CD8-positive, alpha-beta T cell (primary cell): ENCODE measurements at places on chromosomes 16 and 17. TPM values are rescaled to one million over a fixed set of nuclear protein-coding genes. Genes with fewer than 3 reads are reported as not detected.

DNA sequence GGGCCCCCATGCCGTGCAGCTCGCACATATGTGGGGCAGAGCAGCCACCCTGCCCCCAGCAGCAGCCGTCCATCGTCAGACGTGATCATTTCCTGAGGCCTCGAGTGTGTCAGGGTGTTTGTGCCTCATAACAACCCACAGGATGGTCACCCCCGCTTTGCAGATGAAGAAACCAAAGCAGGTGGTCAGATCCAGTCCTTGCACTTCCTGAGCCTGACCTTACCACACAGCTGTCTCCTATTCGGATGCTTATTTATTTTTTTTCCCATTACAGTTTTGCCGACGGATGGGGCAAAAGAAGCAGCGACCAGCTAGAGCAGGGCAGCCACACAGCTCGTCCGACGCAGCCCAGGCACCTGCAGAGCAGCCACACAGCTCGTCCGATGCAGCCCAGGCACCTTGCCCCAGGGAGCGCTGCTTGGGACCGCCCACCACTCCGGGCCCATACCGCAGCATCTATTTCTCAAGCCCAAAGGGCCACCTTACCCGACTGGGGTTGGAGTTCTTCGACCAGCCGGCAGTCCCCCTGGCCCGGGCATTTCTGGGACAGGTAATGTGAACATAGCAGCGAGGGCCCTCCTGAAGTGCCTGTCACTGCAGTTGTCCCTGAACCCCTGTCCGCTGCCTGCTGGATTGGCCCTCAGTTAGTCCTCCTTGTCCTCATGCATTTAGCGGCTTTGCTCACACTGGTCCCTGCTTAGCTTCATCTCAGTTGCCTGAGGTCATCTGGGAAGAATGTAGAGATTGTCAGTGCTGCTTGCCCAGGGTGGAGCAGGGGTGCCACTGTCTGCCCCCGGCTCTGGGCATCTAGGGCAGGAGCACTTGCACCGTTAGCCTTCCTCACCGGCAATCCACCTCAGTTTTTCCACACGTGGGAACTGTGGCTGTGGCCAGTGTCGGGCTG, 1.4 kb downstream of the MPG start:
- no peak for DNase-seq

GRCh38 chr17:45584092-45585036, 93.8 kb upstream of the PLEKHM1 start:
- DNase-seq, result peak; percentile 72

GRCh38 chr16:53433509-53433908, 762 bp upstream of the RBL2 start:
- no peak for DNase-seq

DNA sequence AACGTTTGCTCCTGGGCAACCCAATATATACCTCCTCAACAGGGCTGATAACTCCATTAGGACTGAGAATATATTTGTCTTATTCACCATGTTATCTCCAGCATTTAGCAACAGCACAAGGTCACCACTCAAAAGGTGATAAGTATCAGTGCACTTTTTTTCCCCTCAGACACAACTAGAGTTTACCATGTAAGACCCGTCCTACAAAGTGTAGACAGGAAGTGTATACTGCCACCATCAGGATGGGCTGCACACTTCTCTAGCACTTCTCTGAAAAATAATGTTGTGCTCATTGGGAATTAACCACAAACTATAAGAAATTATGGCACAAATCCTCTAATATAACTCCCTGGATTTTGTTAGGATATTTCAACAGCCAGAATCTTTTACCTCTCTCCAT, 5.7 kb upstream of the VAT1L start:
- DNase-seq, result no peak

DNA sequence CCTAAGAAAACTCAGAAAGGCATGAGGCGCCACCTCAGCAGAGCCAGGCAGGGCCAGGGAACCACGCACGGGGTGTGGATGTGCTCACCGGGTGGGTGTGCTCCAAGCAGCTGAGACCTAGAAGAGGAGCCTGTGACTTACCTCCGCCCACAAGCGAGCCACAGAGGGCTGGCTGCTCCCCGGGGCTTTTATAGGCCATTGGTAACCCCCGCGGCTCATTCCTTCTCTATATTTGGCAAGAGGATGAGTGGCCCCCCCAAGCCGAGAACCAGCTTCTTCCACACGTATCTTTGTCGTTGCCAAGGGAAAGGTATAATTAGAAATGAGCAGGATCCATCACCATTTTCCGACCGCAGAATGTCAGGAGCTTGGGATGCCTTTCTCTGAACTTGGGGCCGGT, at the start of gene MYH3:
Gene MYH3, minus strand, starts transcription at position 162 of the 400 bp plus-strand sequence. CDS start 2,245 bp downstream, outside the sequence.
- DNase-seq, result no peak

DNA sequence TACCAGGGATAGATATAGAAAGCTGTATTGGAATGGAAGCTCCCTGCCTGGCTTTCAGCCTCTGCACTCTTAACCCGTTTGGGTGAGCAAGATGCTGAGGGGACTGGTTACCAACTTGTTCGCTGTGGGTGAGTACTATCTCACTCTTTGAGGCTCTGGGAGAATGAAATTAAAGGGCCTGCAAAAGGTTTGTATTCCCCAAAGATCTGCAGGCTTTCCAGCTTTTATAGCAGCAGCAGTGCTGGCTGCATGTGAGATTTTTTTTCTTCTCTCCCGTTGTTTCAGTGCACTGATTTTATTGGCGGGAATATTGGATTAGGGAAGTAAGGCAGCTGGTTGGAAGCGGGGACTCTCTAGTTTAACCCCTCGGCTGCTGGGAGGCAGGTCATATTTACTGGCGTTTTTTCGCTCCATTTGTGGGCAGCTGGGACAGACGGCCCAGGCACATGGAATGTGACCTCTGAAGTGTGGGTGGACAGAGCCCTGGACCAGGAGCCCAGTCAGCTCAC, 30.9 kb downstream of the C17orf75 start:
- no peak for DNase-seq

DNA sequence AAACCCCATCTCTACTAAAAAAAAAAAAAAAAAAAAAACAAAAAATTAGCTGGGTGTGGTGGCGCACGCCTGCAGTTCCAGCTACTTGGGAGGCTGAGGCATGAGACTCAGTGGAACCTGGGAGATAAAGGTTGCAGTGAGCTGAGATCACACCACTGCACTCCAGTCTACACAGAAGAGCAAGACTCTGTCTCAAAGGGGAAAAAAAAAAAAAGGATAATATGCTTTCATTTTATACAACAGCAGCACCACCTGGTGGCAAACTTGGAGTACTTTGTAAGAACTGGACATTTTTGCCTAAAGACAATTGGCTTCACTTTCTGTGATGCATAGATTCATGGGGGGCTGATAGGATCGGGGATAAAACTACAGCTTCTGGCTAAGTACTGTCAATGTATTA, 8.5 kb downstream of the CHTF8 start:
- peak; percentile 69 for DNase-seq

DNA sequence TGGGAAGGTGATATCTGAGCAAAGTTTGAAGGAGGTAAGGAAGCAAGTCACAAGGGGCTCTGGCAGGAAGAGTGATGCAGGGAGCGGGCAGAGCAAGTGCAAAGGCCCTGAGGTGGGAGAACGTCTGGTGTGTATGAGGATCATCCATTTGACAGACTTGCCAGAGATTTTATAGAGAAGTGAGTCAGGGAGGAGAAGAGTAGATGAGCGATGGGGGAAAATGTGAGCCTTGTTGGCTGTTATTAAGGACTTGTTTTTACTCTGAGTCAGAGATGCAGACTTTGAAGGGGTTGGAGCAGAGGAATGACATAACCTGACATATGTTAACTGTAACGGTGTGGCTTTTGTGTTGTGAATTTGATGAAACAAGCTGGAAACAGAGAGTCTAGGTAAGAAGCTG, 3.5 kb upstream of the CLEC10A start:
- no peak for DNase-seq

DNA sequence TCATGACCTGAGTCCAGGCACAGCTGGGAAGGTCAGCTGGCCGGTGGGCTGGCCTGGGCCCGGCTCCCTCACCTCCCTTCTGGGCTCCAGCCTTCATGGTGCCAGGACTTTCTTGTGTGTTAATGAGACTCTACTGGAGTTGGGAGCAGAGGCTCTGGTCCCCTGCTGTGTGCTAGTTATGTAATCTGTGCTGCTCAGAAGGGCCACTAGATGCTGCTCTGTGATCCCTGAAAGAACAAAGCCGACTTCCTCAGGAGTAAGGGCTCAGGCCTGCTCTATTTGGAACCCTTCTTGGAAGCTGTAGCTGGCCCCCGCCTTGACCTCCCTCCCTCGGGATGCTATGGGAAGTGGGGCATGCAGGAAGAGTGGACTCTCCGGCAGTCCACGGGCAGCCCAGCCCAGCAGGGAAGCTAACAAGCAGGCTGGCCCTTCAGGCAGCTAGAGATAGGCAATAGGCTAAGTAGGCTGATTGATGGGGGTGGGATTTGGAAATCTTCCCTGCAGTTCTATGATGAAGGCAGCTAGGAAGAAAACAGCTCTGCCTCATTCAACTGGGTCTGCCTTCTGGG, 3.3 kb upstream of the CDK5R1 start:
- DNase-seq, result peak; percentile 52

DNA sequence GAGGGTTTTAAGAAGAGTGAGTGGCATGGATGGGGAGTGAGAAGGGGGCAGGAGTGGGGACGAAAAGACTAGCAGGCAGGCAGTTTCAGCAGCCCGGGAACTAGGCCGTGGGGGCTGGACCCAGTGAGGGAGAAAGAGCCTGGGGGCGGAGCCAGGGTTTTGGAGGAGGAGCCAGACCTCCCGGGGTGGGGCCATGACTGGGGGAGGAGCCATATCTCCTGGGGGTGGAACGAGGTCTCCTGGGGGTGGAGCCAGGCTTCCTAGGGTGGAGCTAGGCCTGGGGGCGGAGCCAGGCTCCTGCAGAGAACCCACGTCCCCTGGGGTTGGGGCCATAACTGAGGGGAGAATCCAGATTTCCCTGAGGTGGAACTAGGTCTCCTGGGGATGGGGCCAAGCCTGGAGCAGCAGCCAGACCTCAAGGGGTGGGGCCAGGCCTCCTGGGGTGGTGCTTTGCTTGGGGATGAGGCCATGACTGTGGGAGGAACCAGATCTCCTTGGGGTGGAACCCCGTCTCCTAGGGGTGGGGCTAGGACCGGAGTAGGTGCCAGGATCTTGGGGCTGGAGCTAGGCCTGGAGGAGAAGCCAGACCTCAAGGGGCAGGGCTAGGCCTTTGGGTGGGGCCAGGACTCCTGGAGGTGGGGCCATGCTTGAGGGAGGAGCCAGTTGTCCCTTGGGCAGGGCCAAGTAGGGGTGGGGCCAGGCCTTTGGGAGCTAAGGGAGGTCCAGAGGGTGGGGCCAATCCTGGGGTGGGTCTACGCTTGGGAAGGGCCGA, 41.7 kb upstream of the JPH3 start:
- DNase-seq, result no peak

DNA sequence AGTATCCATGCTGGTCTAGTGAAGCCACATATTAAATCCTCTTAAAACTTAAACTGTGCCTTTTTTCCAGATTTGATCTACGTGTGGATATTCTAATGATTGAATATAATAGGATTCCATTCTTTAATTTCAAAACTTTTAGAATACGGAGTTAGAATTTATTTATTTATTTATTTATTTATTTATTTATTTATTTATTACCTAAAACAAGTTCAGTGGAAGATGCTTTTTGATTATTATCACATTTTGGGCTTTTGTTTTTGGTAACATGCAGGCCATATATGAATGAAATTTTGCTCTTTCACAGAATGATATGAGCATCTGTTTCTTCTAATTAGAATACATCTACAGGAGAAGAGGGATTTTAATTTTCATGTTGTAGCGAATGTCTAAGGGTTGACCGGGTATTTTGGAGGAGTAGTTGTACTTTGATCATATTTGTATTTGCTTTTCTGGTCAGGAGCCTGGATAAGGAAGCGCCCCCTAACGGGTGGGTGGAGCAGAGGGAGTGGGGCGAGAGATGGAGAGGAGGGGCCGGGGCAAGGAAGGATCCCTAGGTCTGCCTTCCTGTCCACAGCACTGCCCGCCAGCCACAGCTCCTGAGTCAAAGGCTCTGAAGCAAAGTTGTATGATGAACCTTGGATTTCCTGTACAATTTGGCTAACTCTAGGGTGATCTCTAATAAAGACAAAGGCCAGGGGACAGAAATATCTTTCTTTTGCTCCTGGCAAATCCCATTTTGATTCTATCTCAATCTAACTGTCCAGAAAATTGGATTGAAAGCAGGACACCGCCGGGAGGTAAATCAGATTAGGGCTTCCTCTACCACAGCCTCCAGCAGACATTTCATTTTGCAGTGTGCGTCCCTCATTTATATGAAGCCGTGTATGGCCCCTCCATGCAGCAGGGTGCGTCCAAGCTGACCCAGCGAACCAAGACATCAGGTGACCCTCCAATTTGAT, 149.1 kb downstream of the PRKCA start:
- no peak for DNase-seq

GRCh38 chr17:18157354-18157985, 26.2 kb upstream of the ALKBH5 start:
- DNase-seq, result no peak

DNA sequence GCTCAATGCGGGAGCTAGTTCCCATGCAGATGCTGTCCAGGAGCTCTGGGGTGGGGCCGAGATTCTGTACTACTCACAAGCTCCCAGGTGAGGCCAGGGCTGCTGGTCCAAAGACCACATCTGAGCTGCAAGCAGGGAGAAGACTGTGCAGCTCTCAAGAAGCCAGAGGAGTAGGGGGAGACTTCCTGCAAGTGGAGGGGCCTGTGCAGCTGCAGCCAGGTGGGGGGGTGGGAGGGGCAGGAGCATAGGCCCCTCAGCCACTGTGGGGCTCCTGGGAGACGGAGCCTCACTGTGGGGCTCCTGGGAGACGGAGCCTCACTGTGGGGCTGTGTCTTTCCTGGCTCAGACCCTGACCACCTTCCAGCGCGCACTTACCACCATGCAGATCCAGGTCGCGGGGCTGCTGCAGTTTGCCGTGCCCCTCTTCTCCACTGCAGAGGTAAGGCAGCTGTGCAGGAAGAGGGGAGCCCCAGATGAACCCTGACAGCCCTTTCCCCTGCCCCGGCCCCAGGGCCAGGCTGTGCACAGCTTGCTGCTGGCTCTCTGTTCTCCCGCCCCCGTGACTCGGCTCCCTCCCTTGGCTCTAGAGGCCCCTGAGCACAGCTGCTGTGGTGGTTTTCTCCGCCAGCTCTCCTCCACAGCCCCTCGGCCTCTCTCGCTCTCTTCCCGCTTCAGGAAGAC, 24.3 kb upstream of the DNAI2 start:
- DNase-seq, result no peak

DNA sequence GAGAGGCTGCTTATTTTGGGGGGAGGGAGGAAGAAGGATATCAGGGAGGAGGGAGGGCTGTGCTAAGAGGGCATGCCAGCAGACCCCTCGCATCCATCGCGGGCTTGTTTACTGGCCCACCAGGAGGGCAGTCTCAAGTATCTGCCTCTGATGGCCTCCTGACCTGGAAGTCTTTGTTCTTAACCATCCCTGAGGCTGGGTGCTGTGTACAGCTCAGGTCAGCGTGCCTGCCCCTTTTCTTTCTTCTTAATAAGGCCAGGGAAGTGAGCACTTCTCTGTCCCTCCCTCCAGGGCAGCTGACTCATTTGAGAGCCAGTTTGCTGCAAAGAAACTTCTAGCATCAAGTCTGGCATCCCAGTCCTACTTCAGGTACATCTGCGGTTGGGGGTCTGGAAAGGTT, 157.0 kb downstream of the CCDC182 start:
- no peak for DNase-seq

UTS2R gene
- not detected for total RNA-seq

SPNS2 gene
- total RNA-seq, result 1.1 TPM

KIF19 gene
- 0.64 TPM for total RNA-seq

KRTAP1-1 gene
- total RNA-seq, result not detected

VMO1 gene
- total RNA-seq, result not detected

ZG16 gene
- not detected for total RNA-seq

CACNA1H gene
- total RNA-seq, result 1.5 TPM

PIGS gene
- 60.0 TPM for total RNA-seq

SOST gene
- total RNA-seq, result not detected

HSD17B1 gene
- total RNA-seq, result 0.44 TPM

NPIPA3 gene
- total RNA-seq, result 2.7 TPM

GCGR gene
- not detected for total RNA-seq

RNU2-1 gene
- 3,095 TPM for total RNA-seq

PIRT gene
- total RNA-seq, result not detected

THUMPD1 gene
- total RNA-seq, result 105 TPM

TP53TG3B gene
- not detected for total RNA-seq
